ENCODE measurements at places on chromosomes 3 and 15.

- no peaks in the 10 kb centered on the region for H3K36me3 ChIP-seq
- no peak overlapping the region for H3K4me3 ChIP-seq
- H3K27me3 ChIP-seq = no peaks in the 10 kb centered on the region
- H3K27ac ChIP-seq = no peak overlapping the region
- peaks cover 4% of the 10 kb centered on the region for H3K4me1 ChIP-seq
Measured at GRCh38 chr15:34043391-34043790, 4.4 kb upstream of the AVEN start.

- no peak for DNase-seq
- no peaks in the 10 kb centered on the region for H3K4me1 ChIP-seq
Measured at GRCh38 chr3:49346797-49347251, 7.0 kb upstream of the USP4 start.

DNA sequence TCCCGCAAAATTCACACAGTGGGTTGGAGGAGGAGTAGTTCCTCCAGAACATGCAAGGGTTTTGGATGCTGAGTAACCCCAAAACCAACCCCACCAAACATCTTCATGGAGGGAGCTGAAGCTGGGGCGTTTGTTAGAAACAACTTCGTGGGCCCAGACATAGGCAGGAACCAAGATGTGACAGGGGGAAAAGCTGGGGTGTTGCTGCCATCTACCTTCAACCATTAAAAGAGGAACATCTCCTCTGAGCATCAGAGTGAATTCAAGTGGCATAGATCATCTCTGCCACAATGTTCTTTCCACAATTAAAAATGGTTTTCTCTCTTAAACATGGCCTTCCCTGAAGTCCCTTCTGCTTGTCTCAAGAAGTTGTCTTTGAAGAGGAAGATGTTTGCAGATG, 20.5 kb downstream of the SIDT1 start:
- no peaks in the 10 kb centered on the region for H3K4me1 ChIP-seq
- no peaks in the 10 kb centered on the region for H3K36me3 ChIP-seq
- H3K27ac ChIP-seq = no peak overlapping the region
- no peak for DNase-seq
- H3K4me3 ChIP-seq = no peak overlapping the region
- H3K27me3 ChIP-seq = no peaks in the 10 kb centered on the region

GRCh38 chr3:190721330-190721729, 141.2 kb downstream of the GMNC start:
- H3K27ac ChIP-seq = no peak overlapping the region
- no peaks in the 10 kb centered on the region for H3K4me1 ChIP-seq
- H3K4me3 ChIP-seq = no peak overlapping the region
- no peaks in the 10 kb centered on the region for H3K36me3 ChIP-seq
- H3K27me3 ChIP-seq = no peaks in the 10 kb centered on the region

DNA sequence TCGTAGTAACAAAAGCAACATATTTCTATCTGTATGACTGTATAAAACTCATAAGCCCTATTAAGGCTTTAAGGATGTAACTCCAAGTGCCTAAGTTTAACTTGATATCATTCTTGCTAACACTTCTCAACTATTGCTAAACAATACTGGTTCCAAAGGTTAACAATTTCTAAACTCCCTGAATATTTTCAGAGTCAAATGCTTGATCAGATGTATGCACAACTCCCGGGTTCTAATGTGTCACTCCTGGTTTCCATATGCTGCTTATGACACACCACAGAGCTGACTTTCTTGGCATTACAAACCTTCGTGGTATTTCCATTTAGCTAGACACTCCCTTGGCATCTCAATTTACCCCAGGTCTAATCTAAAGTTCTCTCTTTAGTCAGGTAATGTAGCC, 26.3 kb downstream of the DZIP1L start:
- no peak for DNase-seq
- H3K36me3 ChIP-seq = peaks cover 9% of the 10 kb centered on the region
- no peak overlapping the region for H3K27ac ChIP-seq
- H3K4me1 ChIP-seq = no peaks in the 10 kb centered on the region
- no peaks in the 10 kb centered on the region for H3K27me3 ChIP-seq
- no peak overlapping the region for H3K4me3 ChIP-seq

GRCh38 chr3:70729845-70730244, 417.4 kb upstream of the MDFIC2 start:
- no peaks in the 10 kb centered on the region for H3K4me1 ChIP-seq
- no peaks in the 10 kb centered on the region for H3K36me3 ChIP-seq
- no peak overlapping the region for H3K27ac ChIP-seq
- H3K27me3 ChIP-seq = no peaks in the 10 kb centered on the region

GRCh38 chr3:62039586-62039985, 333.8 kb downstream of the FEZF2 start:
- no peaks in the 10 kb centered on the region for H3K36me3 ChIP-seq
- DNase-seq = no peak
- H3K4me1 ChIP-seq = no peaks in the 10 kb centered on the region
- no peaks in the 10 kb centered on the region for H3K27me3 ChIP-seq
- H3K4me3 ChIP-seq = no peak overlapping the region

- no peaks in the 10 kb centered on the region for H3K36me3 ChIP-seq
- H3K27me3 ChIP-seq = no peaks in the 10 kb centered on the region
- H3K4me3 ChIP-seq = no peak overlapping the region
- H3K27ac ChIP-seq = no peak overlapping the region
Measured at GRCh38 chr15:54506977-54507524, 528.8 kb downstream of the UNC13C start.

- no peaks in the 10 kb centered on the region for H3K4me1 ChIP-seq
- H3K27me3 ChIP-seq = no peaks in the 10 kb centered on the region
Measured at GRCh38 chr3:139780593-139780992, 102.8 kb upstream of the NMNAT3 start.

- no peaks in the 10 kb centered on the region for H3K4me1 ChIP-seq
- no peaks in the 10 kb centered on the region for H3K36me3 ChIP-seq
- H3K27ac ChIP-seq = no peak overlapping the region
- no peak overlapping the region for H3K4me3 ChIP-seq
Measured at GRCh38 chr3:45553469-45553974, 41.0 kb upstream of the LIMD1 start.

GRCh38 chr15:57064033-57064432, 145.6 kb downstream of the TCF12 start:
- no peaks in the 10 kb centered on the region for H3K27me3 ChIP-seq
- H3K27ac ChIP-seq = no peak overlapping the region
- no peak for DNase-seq
- H3K4me1 ChIP-seq = no peaks in the 10 kb centered on the region
- H3K36me3 ChIP-seq = no peaks in the 10 kb centered on the region

GRCh38 chr15:25345943-25346342, 92.9 kb downstream of the UBE3A start:
- H3K36me3 ChIP-seq = no peaks in the 10 kb centered on the region
- no peak for DNase-seq
- H3K27me3 ChIP-seq = no peaks in the 10 kb centered on the region
- H3K27ac ChIP-seq = no peak overlapping the region

GRCh38 chr15:87362531-87362930, 894.0 kb downstream of the NTRK3 start:
- H3K4me1 ChIP-seq = no peaks in the 10 kb centered on the region
- no peaks in the 10 kb centered on the region for H3K36me3 ChIP-seq
- no peaks in the 10 kb centered on the region for H3K27me3 ChIP-seq
- DNase-seq = no peak

GRCh38 chr3:190543671-190544070, 29.8 kb downstream of the IL1RAP start:
- no peaks in the 10 kb centered on the region for H3K27me3 ChIP-seq
- H3K36me3 ChIP-seq = no peaks in the 10 kb centered on the region
- no peak overlapping the region for H3K4me3 ChIP-seq
- no peak overlapping the region for H3K27ac ChIP-seq
- H3K4me1 ChIP-seq = no peaks in the 10 kb centered on the region
- no peak for DNase-seq

DNA sequence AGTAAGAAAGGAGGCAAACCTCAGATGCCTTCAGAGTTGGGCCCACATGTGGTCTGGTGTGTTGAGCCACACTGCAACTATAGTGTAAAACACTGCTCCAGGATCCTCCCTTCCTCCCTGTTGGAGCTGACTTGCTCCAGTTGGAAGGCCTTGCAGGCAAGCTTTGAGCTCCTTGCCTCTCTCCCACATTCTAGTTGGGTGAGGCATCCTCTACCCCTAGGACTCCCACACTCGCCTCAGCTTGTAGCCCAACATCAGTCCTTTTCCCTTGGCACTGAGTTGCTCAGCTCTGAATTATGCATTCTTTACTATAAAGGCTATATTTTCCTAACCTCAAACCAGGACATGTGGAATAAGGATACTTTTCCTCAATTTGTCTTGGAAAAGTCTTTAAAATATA, 143.9 kb downstream of the NECTIN3 start:
- H3K36me3 ChIP-seq = no peaks in the 10 kb centered on the region
- peaks cover 3% of the 10 kb centered on the region for H3K4me1 ChIP-seq
- no peak for DNase-seq
- no peak overlapping the region for H3K4me3 ChIP-seq
- H3K27ac ChIP-seq = no peak overlapping the region
- H3K27me3 ChIP-seq = no peaks in the 10 kb centered on the region

DNA sequence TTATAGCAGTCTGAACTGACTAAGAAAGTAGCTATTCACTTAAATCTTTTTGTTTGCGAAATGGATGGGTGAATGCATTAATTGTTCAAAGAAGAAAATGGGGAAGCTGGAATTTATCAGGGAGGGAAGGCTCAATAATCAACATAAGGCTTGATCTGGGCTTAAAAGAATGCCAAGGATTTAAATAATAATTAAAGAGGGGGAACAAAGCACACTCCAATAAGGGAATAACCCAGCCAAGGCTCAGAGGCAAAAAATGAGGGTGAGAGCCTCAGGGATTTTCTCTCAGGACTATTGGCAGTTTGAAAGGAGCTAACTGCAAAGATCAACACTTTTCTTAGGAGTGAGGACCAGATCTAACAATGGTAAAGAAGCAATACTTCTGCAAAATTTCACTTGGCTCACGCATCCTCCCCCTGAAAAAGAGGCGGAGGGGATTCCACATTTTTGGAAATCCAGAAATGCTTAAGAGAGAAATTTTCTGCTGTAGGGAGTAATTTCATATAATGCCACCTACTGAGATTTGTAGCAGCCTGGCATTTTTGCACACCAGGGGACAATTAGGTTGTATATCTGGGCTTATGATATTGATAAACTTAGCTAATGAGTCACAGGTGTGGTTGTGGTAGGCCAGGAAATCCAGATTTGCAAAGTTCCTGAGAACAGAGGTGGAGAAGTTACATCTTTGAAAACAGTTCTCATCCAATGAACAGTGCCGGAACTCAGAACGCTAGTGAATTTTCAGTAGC, 405.1 kb downstream of the TUSC7 start:
- H3K27me3 ChIP-seq = no peaks in the 10 kb centered on the region
- H3K4me1 ChIP-seq = no peaks in the 10 kb centered on the region
- no peaks in the 10 kb centered on the region for H3K36me3 ChIP-seq

GRCh38 chr3:121096953-121097352, 188.9 kb downstream of the STXBP5L start:
- no peak overlapping the region for H3K4me3 ChIP-seq
- H3K27ac ChIP-seq = no peak overlapping the region
- H3K27me3 ChIP-seq = no peaks in the 10 kb centered on the region
- no peak for DNase-seq

- DNase-seq = no peak
- H3K27me3 ChIP-seq = no peaks in the 10 kb centered on the region
- no peak overlapping the region for H3K4me3 ChIP-seq
- H3K27ac ChIP-seq = no peak overlapping the region
- H3K36me3 ChIP-seq = peaks cover 6% of the 10 kb centered on the region
Measured at GRCh38 chr3:33119891-33120290, 6.1 kb downstream of the CRTAP start.

GRCh38 chr3:99324636-99325203, 313.7 kb upstream of the COL8A1 start:
- no peaks in the 10 kb centered on the region for H3K27me3 ChIP-seq
- H3K36me3 ChIP-seq = no peaks in the 10 kb centered on the region
- H3K4me3 ChIP-seq = no peak overlapping the region
- H3K4me1 ChIP-seq = no peaks in the 10 kb centered on the region

DNA sequence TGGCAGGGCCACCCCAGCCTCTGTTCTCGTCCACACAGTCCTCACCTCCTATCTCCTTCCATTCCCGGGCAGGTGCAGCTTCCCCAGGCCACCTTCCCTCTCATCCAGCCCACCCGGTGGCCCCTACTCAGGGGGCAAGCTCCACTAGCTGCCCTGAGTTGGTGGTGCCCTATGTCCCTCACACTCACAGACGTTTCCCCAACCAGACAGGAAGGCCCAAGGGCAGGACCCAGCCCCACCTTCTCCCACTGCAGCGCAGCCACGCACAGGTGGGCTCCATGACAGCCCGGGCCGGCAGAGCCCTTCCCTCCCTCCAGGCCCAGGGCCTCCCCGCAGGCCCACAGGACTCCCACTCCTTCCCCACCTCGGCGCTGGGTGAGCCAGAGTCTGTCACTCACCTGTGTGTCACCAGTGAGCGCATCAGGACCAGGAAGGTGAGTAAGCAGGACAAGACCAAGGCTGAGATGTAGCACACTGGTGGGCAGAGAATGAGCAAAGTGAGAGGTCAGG, 11.1 kb downstream of the ISLR start:
- no peaks in the 10 kb centered on the region for H3K4me1 ChIP-seq
- no peaks in the 10 kb centered on the region for H3K36me3 ChIP-seq
- no peak overlapping the region for H3K27ac ChIP-seq
- peak; percentile 64 for DNase-seq

DNA sequence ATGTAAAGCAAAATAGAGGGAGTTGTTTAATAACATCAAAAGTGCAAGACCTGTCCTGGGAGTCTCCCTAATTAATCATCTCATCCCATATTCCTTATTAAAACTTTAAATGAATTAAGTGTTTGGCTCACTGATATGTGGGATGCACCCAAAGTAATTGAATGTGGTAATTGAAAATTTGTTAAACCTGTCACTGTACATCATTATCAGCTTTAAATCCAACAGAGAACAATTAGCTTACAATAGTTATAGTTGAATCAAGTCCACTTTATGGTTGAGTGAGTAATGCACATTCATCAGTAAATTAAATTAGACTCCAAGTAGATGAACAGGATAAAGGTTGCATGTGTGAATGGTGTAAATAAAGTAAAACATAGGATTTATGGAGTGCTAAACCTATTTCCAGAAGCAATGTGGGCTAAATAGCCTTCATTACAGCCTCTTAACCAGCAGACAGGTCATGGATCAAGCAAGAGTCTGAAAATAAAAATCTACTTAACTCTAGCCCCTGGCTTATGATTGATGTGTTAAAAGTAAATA, 608.2 kb upstream of the CCDC54 start:
- no peak for DNase-seq
- no peak overlapping the region for H3K4me3 ChIP-seq
- no peaks in the 10 kb centered on the region for H3K27me3 ChIP-seq
- no peaks in the 10 kb centered on the region for H3K36me3 ChIP-seq
- no peak overlapping the region for H3K27ac ChIP-seq

GRCh38 chr3:187811585-187812250, 66.5 kb upstream of the BCL6 start:
- no peaks in the 10 kb centered on the region for H3K36me3 ChIP-seq
- no peaks in the 10 kb centered on the region for H3K27me3 ChIP-seq
- DNase-seq = no peak
- no peak overlapping the region for H3K4me3 ChIP-seq

- peak; percentile 90 for DNase-seq
- no peak overlapping the region for H3K27ac ChIP-seq
- H3K36me3 ChIP-seq = no peaks in the 10 kb centered on the region
- H3K4me3 ChIP-seq = no peak overlapping the region
Measured at GRCh38 chr15:31263751-31264558, 62.7 kb upstream of the KLF13 start.

- H3K4me1 ChIP-seq = peaks cover 2% of the 10 kb centered on the region
- no peak for DNase-seq
- no peaks in the 10 kb centered on the region for H3K27me3 ChIP-seq
- H3K4me3 ChIP-seq = no peak overlapping the region
- no peak overlapping the region for H3K27ac ChIP-seq
Measured at GRCh38 chr3:188745031-188745430, 426.7 kb upstream of the TPRG1 start.
